ENCODE measurements at places on chromosomes 3 and 15. TPM values are rescaled to one million over a fixed set of nuclear protein-coding genes. Genes with fewer than 3 reads are reported as not detected.

The BMF gene
- 46.6 TPM for total RNA-seq

DNA sequence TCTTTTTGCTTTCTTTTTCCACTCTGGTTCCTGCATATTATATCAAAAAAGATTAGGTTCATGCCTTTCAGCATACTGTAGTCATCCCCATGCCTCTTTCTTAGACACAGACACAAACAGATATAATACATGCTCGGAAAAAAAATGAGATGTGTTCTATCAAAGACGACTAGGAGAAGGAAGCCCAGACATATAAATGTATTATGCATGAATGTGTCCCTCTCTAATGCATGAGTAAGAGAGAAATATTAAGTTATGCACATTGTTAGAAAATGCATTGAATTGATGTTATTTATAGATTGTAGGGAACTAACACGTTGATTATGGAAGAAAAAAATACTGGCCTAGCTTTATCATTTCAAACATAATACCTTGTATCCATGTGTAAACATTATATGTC, 252.4 kb upstream of the BCHE start:
- no peak for DNase-seq

DNA sequence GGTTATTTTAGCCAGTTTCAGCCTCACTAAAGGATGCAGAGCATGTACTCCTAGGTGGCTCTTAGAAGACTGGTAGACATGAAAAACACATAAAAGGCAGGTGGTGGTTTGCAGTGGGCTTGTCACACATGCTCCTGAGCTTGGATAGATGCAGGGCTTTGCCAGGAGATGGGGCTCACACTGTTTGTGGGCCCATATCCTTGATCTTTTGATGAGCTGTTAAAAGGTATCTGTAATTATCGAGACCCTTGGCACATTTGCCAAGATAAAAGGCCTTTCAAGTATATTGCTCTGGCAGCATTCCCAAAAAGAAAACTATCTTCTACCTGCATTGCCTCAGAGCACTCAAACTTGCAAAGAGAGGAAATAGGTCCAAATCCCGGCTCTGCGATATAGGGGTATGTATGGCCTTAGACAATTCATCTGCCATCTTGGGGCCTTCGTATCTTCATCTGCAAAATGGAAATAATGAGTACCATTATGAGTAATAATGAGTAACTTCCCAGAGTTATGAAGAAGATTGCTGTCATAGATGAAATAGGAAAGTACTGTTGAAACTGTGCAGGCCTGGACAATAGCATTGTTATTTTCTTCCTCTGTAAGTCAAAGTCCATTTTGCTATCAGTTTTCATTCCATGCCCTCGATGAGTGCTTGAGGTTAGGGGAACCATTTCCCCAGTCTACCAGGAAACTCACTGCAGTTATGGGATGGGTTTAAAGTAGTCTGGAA, 172.7 kb downstream of the SYNPR start:
- no peak for DNase-seq

- DNase-seq, result no peak
Observed at GRCh38 chr15:60835974-60836373, 357.0 kb upstream of the ICE2 start.
